ENCODE measurements at places on chromosomes 13 and 19.

- peaks cover 16% of the 10 kb centered on the region for H3K4me1 ChIP-seq
- H3K4me3 ChIP-seq: no peak overlapping the region
- H3K36me3 ChIP-seq: no peaks in the 10 kb centered on the region
- no peak overlapping the region for H3K27ac ChIP-seq
These were observed 9.7 kb downstream of the INAFM1 start for GRCh38 chr19:47284324-47284899.

GRCh38 chr19:50553134-50553703, 15.0 kb downstream of the LRRC4B start:
- peaks cover 44% of the 10 kb centered on the region for H3K4me1 ChIP-seq
- no peaks in the 10 kb centered on the region for H3K36me3 ChIP-seq
- DNase-seq: no peak
- H3K4me3 ChIP-seq: no peak overlapping the region
- H3K27ac ChIP-seq: no peak overlapping the region

GRCh38 chr13:103246581-103247200, 180.5 kb upstream of the SLC10A2 start:
- H3K36me3 ChIP-seq: no peaks in the 10 kb centered on the region
- no peaks in the 10 kb centered on the region for H3K4me1 ChIP-seq
- no peaks in the 10 kb centered on the region for H3K27me3 ChIP-seq
- no peak overlapping the region for H3K4me3 ChIP-seq

GRCh38 chr13:76148926-76149325, 512.8 kb downstream of the LMO7 start:
- H3K4me3 ChIP-seq: no peak overlapping the region
- peak overlapping the region; percentile 79 for H3K27ac ChIP-seq
- DNase-seq: no peak
- peaks cover 3% of the 10 kb centered on the region for H3K27me3 ChIP-seq
- H3K4me1 ChIP-seq: no peaks in the 10 kb centered on the region

DNA sequence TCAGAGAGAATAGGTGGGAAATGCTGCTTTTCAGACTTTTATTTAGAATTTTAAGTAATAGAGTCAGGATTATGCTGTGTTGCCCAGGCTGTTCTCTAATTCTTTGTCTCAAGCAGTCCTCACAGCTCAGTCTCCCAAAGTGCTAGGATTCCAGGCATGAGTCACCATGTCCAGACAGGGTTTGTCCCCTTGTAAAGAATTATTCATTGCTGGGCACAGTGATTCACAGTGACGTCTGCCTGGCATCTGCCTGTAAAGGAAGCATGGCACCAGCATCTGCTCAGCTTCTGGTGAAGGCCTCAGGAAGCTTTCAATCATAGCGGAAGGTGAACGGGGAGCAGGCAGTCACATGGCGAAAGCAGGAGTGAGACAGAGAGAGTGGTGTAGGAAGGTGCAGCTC, 17.7 kb downstream of the ZNF763 start:
- H3K4me1 ChIP-seq: no peaks in the 10 kb centered on the region
- DNase-seq: no peak
- no peaks in the 10 kb centered on the region for H3K27me3 ChIP-seq
- H3K4me3 ChIP-seq: no peak overlapping the region
- H3K27ac ChIP-seq: no peak overlapping the region

DNA sequence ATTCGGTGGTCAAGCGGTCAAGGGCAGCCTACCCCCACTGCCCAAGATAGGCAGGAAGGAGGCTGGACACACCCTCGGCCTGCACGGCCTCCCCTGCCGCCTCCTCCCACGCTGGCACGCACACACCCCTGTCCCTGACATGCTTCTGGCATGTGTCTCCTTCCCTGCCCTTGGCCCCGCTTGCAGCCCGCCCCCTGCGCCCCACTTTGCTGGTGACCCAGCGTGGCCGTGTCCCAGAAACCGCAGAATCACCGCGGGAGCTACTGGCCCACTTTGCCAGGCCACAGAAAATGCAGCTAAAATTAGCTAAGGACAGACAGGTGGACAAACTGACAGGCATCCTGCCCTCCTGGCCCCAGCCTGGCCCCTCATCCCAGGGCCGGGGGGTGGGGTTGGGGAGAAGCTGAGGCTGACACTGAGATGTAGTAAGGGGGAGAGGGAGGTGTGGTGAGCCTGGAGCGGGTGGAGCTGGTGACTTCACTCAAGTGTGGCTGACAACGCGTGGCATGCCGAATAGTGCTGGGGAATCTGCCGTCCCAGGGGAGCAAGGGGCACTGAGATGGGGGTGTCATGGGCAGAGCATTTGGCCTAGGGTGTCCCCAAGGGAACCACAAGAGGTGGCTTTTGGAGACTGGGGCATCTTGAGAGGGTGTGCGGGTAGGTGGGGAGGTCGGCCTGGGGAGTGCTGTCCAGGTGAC, 2.4 kb downstream of the SHANK1 start:
- H3K4me1 ChIP-seq: peaks cover 32% of the 10 kb centered on the region
- DNase-seq: peak; percentile 33
- peaks cover 33% of the 10 kb centered on the region for H3K36me3 ChIP-seq
- H3K4me3 ChIP-seq: peak overlapping the region; percentile 76

DNA sequence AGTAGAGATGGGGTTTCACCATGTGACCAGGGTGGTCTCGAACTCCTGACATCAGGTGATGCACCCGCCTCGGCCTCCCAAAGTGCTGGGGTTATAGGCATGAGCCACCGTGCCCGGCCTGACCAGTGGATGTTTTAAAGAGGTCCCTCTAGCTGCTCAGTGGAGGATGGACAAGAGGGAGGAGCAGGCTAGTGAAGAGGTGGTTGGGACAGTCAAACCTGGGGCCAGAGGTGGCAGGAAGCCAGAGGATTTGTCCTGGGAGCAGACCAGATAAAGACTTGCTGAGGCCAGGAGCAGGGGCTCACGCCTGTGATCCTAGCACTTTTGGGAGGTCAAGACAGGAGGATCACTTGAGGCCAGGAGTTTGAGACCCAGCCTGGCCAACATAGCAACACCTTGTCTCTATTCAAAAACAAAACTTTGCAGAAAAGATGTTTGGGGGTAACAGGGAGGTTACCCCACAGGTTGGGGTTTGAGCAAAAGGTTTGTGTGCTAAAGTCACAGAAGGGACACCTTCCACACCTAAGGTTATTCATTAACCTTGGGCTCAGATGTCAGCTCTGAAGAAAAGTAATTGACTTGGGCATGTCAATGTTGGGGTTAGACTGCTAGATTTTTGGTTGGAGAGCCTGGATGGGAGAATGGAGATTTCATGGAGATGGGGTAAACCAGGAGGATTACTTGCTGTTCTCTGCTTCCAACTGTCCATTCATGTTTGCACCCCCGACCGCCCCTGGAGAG, 9.0 kb downstream of the BCAM start:
- H3K4me3 ChIP-seq: peak overlapping the region; percentile 38
- peaks cover 7% of the 10 kb centered on the region for H3K27me3 ChIP-seq
- H3K36me3 ChIP-seq: peaks cover 18% of the 10 kb centered on the region
- peaks cover 65% of the 10 kb centered on the region for H3K4me1 ChIP-seq
- H3K27ac ChIP-seq: peak overlapping the region; percentile 74
- no peak for DNase-seq

DNA sequence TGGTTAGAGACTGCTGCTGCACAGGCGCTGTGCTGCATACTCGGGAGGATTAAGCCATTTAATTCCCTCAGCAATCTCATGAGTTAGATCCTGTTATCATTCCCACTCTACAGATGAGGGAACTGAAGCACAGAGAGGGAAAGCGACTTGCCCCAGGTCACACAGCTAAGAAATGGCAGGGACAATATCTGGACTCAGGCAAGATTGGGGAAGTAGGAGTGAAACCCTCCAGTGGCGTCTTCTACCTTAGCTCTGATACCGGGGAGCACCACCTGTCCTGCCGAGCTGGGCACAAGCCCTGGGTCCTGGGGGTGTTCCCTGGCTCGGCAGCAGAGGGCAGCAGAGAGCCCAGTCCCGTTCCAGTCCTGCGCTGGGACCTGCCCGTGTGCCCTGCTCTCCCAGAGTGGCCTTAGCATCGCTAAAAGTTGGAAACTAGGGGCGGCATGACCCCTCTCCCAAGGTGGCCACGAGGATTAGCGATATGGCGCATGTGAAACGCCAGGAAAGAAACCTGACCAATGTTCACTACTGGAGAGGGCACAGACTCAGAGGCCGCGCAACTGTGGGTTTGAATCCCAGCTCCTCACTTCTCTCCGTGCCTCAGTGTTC, 20.5 kb downstream of the CYTH2 start:
- H3K4me3 ChIP-seq: no peak overlapping the region
- peaks cover 10% of the 10 kb centered on the region for H3K36me3 ChIP-seq
- peak; percentile 90 for DNase-seq
- peaks cover 56% of the 10 kb centered on the region for H3K4me1 ChIP-seq

DNA sequence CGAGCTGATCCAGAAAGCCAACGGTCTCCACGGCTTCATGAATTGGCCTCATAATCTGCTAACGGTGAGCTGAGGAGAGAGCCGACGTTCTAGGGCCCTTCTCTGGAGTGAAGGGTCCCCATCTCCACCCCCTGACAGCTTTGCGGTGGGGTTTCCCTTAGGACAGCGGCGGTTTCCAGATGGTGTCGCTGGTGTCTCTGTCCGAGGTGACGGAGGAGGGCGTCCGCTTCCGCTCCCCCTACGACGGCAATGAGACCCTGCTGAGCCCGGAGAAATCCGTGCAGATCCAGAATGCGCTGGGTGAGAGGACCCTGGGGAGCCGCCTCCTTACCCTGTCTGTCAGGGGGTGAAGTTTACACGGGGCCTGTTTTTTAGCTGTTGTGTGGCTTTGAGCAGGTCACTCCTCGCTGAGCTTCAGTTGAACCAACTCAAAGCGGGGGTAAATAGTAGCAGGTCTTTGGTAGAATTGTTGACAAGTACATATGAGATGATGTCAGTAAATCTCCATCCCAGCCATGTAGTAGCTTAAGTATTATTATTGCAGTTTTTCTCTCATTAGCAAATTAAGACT, 801 bp downstream of the QTRT1 start:
- peak; percentile 61 for DNase-seq
- peak overlapping the region; percentile 94 for H3K4me3 ChIP-seq
- H3K27me3 ChIP-seq: peaks cover 22% of the 10 kb centered on the region
- H3K36me3 ChIP-seq: no peaks in the 10 kb centered on the region
- peaks cover 18% of the 10 kb centered on the region for H3K4me1 ChIP-seq

DNA sequence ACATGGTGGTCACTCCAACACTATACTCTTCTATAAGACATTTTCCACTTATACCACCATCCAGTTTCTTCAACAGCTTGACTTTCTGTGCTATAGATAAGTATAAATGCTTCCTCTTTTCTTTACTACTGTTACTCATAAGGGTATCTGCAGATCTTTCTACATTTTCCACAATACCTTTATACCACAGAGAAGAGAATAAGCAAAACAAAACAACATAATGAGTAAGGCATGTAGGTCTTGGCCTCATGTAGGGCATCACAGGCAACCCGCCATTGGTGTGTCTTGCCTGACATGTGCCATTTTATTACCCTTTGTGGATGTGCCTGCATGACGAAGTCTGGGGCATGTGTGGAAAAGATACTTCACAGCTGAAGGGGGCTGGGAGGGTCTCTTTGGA, 265.3 kb upstream of the STARD13 start:
- no peak overlapping the region for H3K4me3 ChIP-seq
- no peaks in the 10 kb centered on the region for H3K4me1 ChIP-seq
- H3K27ac ChIP-seq: no peak overlapping the region
- H3K36me3 ChIP-seq: no peaks in the 10 kb centered on the region

DNA sequence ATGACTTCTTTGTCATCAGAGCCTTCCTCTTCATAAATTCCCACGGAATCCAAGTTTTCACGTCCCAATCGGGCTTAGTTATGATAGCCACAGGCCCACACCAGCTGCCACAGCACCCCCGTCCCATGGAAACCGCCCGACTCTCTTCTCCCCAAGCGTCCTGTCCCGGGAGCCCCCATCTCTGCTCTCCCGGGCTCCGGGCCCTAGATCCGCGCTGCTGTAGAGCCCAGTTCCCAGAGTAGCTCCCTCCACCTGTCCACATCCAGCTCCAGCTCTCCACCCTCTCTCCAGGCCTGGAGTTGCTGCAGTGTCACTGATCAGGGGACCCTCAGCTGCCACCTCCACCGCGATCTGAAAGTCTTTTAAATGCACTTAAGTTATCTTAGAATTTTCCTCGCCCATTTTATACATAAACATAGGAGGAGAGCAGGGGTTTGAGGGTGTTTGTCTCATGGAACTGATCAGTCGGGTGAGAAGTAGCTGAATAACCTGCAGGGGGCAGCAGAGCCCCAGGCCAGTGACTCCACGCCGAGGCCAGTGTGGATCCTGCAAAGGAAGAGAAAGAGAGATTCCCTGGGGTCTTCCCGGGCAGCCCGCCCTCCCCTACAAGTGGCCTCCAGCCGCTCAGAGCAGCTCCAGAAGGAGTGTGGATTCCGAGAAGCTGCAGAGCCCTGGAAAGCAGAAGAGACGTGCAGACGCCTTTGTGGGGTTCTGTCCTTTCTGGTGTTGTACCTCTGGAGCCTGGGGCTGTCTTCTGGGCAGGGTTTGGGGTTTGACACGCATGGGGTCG, 1.1 kb upstream of the ZNF763 start:
- peaks cover 24% of the 10 kb centered on the region for H3K27me3 ChIP-seq
- peak overlapping the region; percentile 92 for H3K4me3 ChIP-seq
- peak; percentile 82 for DNase-seq

GRCh38 chr19:44822177-44822576, 13.3 kb downstream of the BCAM start:
- peaks cover 62% of the 10 kb centered on the region for H3K4me1 ChIP-seq
- no peak for DNase-seq
- H3K27me3 ChIP-seq: peaks cover 30% of the 10 kb centered on the region
- H3K4me3 ChIP-seq: no peak overlapping the region

GRCh38 chr13:73850104-73850873, 283.9 kb downstream of the KLF12 start:
- H3K4me3 ChIP-seq: no peak overlapping the region
- peaks cover 14% of the 10 kb centered on the region for H3K4me1 ChIP-seq
- peaks cover 2% of the 10 kb centered on the region for H3K27me3 ChIP-seq

- H3K4me3 ChIP-seq: peak overlapping the region; percentile 82
- DNase-seq: peak; percentile 82
- peak overlapping the region; percentile 97 for H3K27ac ChIP-seq
- no peaks in the 10 kb centered on the region for H3K36me3 ChIP-seq
These were observed 8.7 kb upstream of the INSL3 start for GRCh38 chr19:17829855-17830566.

- H3K27me3 ChIP-seq: peaks cover 16% of the 10 kb centered on the region
- H3K27ac ChIP-seq: no peak overlapping the region
- no peak for DNase-seq
- H3K4me3 ChIP-seq: no peak overlapping the region
These were observed 10.2 kb upstream of the JSRP1 start for GRCh38 chr19:2266183-2266993.

DNA sequence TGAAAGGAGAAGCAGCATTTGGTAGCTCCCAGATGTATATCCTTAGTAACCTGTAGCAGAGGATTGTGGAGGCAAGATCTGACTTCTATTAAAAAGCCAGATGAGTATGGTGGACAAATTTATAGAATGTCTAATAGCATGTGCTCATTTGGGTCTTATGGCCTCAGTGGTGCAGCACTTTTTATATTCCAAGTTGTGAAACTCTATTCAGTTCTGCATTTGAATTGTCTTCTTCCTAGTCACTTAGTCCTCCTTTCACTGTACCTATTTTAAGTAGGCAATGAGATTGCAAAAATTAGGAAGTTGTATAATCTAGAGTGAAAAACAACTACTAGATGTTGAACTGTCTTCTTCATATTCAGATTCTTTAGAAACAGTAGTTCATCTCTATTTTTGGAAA, 412.5 kb upstream of the PCDH9 start:
- no peaks in the 10 kb centered on the region for H3K36me3 ChIP-seq
- H3K27me3 ChIP-seq: no peaks in the 10 kb centered on the region
- no peaks in the 10 kb centered on the region for H3K4me1 ChIP-seq
- no peak for DNase-seq
- no peak overlapping the region for H3K4me3 ChIP-seq
- H3K27ac ChIP-seq: no peak overlapping the region

GRCh38 chr13:99028890-99029289, 51.0 kb upstream of the DOCK9 start:
- H3K4me1 ChIP-seq: peaks cover 5% of the 10 kb centered on the region
- H3K27me3 ChIP-seq: no peaks in the 10 kb centered on the region
- no peaks in the 10 kb centered on the region for H3K36me3 ChIP-seq
- no peak overlapping the region for H3K27ac ChIP-seq
- H3K4me3 ChIP-seq: no peak overlapping the region

Measured in nephron progenitor cell (in vitro differentiated cells).